ENCODE measurements at places on chromosomes 7 and 10.

- DNase-seq, result no peak
These were observed 280.2 kb upstream of the PHYHIPL start for GRCh38 chr10:58896229-58896628.

DNA sequence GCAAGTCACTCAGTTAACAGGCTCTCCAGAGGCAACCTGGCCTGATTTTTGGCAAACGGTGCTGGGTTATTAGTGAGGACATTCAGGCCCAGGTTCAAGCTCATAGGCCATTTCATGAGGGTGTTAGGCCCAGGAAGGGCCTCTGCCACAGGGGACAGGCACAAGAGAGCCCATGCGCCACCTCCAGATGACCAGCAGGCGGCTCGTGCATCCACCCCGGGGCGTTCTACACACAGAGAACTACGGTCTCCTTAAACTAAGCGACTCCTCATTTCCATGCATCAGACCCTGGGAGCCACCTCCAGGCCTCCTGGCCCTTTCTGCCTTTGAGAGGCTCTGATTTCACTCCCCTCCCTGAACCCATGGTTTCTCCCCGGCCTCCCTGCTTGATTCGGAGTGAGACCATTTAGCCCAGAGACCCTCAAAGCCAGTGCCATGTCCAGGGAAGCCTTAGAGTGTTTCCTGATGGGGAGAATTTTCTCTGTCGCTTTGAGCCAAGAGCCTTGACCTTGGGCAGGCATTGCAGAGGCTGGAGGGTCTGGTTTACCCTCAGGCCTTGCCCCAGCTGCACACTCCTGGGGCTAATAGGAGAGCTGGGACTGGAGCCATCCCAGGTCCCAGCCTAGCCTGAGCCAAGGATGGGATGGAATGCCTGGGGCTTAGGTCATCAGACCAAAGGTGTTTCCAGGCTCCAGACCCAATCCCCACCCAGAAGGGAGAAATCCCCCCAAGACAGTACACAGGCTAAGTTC is 188.0 kb downstream of the GRID1 start:
- DNase-seq, result no peak

GRCh38 chr7:49324707-49325106 is 400.4 kb downstream of the CDC14C start:
- DNase-seq, result no peak

DNA sequence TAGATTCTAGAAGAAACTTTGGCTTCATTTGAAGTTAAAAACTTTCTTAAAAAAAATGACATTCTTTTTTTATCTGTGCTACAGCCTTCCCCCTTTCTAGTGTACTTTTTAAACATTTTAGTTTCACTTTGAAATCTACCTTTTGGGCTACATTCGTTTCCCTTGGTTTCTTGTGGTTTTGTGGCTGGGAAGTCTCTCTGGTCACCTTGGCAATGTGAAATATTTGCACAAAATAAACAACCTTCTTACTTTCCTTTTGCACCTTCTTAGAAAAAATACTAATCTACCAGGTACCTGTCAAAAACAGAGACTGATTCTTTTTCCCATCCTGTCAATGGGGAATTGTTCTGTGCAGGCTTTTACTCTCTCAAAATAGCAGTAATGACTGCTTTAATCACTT is 350.2 kb downstream of the GATA3 start:
- DNase-seq, result no peak

DNA sequence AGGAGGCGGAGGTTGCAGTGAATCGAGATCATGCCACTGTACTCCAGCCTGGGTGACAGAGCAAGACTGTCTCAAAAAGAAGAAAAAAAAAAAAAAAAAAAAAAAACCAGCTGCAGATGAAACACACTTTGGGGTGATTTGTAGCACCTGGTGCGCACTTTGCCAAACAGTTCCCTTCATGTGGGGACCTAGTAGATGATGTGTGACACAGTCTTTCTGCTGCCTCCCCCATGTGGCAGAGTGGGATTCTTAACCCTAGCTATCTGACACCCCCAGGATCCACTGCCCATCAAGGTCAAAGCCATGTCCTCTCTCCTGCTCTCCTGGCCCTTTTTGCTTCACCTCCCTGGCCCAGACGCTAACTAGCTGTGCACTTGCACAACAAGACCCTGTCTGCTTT is 52.1 kb upstream of the PDZD8 start:
- DNase-seq, result no peak

- no peak for DNase-seq
These were observed 27.2 kb downstream of the SCD start for GRCh38 chr10:100374200-100374655.
